ENCODE measurements at places on chromosomes 7 and 10. TPM values are rescaled to one million over a fixed set of nuclear protein-coding genes. Genes with fewer than 3 reads are reported as not detected.

FBH1 gene
- 95.2 TPM for total RNA-seq

DNA sequence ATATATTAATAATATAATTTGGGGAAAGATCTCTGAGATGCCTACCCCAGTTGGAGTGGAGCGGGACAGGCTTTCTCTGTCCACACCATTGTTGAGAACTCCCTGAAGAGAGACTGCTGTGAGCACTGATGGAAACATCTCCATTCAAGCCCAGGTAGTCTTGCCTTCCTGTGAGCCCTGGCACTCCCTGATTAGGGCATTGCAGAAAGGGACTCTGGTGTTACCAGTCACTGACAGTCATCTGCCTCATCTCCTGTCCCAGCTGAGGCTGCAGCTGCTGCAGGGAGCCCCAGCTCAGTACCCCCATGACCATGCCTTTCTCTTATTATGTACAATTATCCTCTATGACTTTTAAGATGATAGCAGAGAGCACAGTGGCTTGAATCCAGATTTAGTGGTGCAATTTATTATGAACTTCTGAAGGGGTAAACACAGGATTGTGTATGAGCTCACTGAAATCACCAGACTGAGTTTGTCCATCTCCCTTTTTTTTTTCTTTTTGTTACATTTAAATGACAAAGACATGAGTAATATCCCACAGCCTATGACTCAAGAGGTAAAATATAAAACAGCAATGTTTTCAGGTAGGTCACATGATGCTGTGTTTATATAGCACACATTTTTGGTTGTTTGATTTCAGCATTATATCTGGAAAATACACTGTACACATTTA is 236.9 kb downstream of the SLC25A13 start:
- no peak for DNase-seq
- H3K4me1 ChIP-seq = no peaks in the 10 kb centered on the region
- H3K36me3 ChIP-seq = no peaks in the 10 kb centered on the region
- H3K4me3 ChIP-seq = no peak overlapping the region
- no peak overlapping the region for H3K27ac ChIP-seq
- no peaks in the 10 kb centered on the region for H3K27me3 ChIP-seq

GRCh38 chr7:36305648-36306047 is 84.0 kb upstream of the ANLN start:
- peaks cover 7% of the 10 kb centered on the region for H3K27me3 ChIP-seq
- H3K27ac ChIP-seq = no peak overlapping the region
- peaks cover 20% of the 10 kb centered on the region for H3K4me1 ChIP-seq
- no peak for DNase-seq
- H3K36me3 ChIP-seq = no peaks in the 10 kb centered on the region

GRCh38 chr10:116780691-116781205 is 38.4 kb upstream of the HSPA12A start:
- no peak for DNase-seq
- no peak overlapping the region for H3K4me3 ChIP-seq
- H3K27ac ChIP-seq = no peak overlapping the region
- H3K27me3 ChIP-seq = peaks cover 3% of the 10 kb centered on the region
- peaks cover 7% of the 10 kb centered on the region for H3K4me1 ChIP-seq

GRCh38 chr7:138898255-138898654 is 82.9 kb downstream of the KIAA1549 start:
- no peak for DNase-seq
- H3K4me1 ChIP-seq = no peaks in the 10 kb centered on the region
- peaks cover 12% of the 10 kb centered on the region for H3K36me3 ChIP-seq
- no peak overlapping the region for H3K27ac ChIP-seq
- peaks cover 2% of the 10 kb centered on the region for H3K27me3 ChIP-seq

- peaks cover 3% of the 10 kb centered on the region for H3K27me3 ChIP-seq
- peaks cover 3% of the 10 kb centered on the region for H3K4me1 ChIP-seq
- no peak overlapping the region for H3K4me3 ChIP-seq
- no peak for DNase-seq
- H3K36me3 ChIP-seq = peaks cover 5% of the 10 kb centered on the region
Measured at GRCh38 chr7:28688651-28689050, 269.5 kb downstream of the TRIL start.
